Glomerular endothelial cell (primary cell): ENCODE measurements at places on chromosomes 2 and 18. TPM values are rescaled to one million over a fixed set of nuclear protein-coding genes. Genes with fewer than 3 reads are reported as not detected.

- DNase-seq, result no peak
Measured at GRCh38 chr2:179261151-179261825, 3.3 kb downstream of the SESTD1 start.

GRCh38 chr2:215699700-215700538 is 264.1 kb upstream of the FN1 start:
- DNase-seq, result no peak

DNA sequence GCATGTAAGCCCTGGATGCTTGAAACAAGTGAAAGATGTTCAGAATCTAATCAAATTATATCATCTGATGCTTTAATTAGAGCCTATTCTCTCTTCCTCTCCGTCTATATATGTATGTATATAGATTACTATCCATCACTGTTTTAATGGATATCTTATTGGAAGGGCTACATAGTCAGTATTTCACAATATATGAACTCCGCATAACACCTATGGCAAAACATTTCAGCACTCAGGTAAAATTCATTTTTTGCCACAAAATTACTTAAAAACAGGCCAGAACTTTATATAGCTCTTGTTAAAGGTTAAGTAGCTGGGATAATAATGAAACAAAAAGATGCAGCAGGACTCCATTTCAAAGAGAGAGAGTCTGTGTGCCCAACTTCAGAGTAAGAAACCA is 1.2 kb downstream of the PJVK start:
- no peak for DNase-seq

Gene OTX1
- not detected in 2 replicates for total RNA-seq
